Stimulated activated CD8-positive, alpha-beta memory T cell treated with anti-CD3 and anti-CD28 coated beads, Interleukin-2, amount 100 ng/mL, for 1 hour (primary cell): ENCODE measurements at places on chromosomes 7 and 10.
A peak's percentile ranks its signal among the peaks of the same experiment; 100 is the strongest.

DNA sequence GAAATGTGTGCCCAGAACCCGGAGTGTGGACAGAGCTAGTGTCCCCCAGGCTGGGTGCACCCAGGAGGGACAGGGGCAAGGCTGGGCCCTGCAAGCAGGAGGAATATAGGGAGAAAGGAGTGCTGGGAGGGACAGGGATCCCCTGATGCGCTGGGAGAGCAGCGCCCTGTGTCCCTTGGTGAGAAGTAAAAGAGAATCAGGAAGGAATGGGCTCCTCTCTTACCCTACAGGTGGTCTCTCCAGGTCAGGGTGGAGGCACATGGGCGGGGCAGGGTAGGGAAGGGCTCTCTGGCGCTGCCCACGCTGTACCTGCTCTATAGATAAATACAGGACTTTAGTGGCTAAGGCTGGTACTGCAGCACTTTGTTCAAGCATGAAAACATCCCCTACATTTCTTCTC lies 753.8 kb downstream of the GRID1 start:
- no peak for DNase-seq

- DNase-seq = no peak
Measured at GRCh38 chr10:60332371-60332770, 57.3 kb downstream of the ANK3 start.

DNA sequence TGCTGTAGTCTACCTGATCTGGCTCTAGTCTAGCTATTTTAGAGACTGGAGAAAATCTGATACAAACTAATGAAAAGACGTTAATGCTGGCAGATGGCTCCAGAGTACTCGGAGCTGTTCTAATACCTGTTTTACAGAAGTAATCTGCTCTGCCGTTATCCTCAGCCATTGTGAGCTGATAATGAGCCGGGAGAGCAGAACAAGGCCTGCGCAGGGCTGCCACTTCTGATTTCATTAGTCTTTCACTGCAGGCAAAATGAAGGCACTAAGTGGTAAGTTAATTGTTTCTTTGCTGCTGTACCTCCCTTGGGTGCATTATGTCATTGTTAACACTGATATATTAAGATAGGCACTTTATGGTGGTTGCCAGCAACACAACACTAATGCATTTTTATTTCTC lies 456.4 kb upstream of the PFKP start:
- no peak for DNase-seq

GRCh38 chr10:78288663-78289062 lies 255.0 kb downstream of the RPS24 start:
- DNase-seq = no peak

GRCh38 chr10:25768167-25768566 lies 165.9 kb upstream of the MYO3A start:
- no peak for DNase-seq

- no peak for DNase-seq
Measured at GRCh38 chr10:102595293-102595692, 49.0 kb upstream of the TRIM8 start.

- DNase-seq = no peak
Measured at GRCh38 chr10:124688386-124688785, 55.8 kb downstream of the FAM53B start.

DNA sequence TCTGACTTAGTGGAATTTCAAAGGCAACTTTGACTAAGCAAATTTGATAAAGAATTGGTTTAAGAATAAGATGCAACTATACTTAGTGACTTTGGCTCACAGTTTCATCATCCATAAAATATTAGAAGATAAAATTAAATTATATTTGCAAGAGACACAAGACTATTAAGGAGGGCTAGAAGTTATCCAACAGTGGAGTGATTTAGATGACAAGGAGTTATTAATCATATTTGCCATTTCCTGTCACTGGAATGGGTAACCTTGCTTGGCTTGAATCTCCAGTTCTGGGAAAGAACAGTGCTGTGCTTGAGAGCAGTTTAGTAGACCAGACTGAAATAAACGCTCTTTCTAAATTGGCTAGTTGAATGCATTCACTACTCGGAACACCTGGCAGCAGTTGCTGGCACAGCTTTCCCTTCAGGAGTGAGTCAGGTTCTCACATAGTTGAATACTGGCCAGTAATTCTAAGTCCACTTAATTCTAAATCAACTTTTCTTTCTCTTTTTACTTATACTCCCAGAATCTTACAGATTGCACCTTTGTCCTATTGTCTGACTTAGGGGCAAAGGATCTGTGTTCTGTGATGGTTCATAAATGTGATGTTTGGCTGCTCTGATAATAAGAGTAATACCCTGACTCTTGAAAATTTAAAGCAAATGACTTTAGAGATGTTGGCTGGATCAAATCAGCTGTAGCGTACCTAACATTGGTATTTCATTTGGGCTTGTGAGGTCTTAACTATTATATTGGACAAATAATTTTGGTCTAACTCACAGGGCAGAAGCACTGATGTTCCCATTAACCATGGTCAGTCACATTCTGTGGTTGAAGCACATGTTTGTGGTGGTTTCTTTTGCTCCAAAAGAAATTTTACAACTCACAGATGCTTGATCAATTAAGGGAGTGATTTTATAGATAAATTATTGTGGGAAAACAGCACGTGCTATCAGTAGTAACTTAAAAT lies 16.6 kb downstream of the STMP1 start:
- no peak for DNase-seq

DNA sequence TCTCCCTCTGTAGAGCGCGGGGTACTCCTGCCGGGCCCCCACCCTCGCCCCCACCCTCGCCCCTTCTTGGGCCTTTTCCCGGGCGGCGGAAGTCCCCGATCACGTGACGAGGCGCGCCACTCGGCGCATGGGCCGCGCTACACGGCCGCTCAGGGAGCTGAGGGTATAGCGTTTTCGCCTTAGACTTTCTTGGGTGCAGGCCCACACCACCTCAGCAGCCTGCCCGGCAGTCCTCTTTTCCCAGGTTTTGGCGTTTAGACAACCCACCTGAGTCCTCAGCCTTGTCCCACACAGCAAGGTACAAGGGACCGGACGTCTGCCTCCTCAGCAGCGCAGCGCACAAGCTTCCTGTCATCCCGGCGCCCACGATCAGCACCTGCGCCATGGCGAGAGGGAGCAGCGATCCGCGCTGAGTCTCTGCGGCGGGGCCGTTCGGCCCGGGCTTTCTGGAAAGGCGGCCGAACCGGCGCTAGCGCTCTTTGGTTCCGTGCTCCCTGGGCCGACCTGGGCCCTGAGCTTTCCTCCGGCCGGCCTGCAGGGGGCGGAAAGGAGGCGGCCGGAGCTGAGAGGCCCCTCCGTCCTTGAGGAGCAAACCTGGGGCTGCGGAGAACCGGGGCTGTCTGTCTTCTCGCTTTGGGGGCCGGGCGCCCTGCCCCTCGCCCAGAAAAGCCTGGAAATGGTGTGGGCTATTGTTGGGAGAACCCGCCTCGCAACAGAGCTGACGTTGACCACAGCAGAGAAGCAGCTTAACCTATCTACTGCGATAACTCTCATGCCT lies at the start of gene RNLS:
Gene RNLS, minus strand, starts transcription at position 513 of the 778 bp plus-strand sequence.
- DNase-seq = peak; percentile 41

DNA sequence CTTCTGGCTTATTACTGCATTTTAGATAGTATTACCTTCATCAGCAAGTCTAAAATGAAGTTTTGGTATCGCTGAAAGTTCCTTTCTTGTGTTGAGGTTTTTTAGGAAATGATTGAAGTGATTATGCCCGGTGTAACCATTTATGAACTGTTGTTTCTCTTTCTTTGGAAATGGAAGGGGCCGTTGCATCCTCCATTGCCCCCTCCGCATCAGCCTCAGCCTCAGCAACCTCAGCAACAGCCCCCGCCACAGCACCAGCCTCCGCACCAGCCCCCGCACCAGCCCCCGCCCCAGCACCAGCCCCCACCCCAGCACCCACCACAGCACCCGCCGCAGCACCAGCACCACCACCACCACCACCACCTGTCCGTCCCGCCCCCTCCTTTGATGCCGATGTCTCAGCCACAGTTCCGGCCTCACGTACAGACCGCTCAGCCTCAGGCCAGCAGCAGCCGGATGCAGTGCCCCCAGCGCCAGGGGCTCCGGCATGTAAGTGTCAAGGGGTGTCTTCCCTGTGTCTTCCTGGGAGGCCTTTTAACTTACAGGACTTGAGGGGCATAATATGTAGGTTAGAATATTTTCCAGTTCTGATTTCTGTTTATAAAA lies 72.6 kb downstream of the SHH start:
- no peak for DNase-seq

DNA sequence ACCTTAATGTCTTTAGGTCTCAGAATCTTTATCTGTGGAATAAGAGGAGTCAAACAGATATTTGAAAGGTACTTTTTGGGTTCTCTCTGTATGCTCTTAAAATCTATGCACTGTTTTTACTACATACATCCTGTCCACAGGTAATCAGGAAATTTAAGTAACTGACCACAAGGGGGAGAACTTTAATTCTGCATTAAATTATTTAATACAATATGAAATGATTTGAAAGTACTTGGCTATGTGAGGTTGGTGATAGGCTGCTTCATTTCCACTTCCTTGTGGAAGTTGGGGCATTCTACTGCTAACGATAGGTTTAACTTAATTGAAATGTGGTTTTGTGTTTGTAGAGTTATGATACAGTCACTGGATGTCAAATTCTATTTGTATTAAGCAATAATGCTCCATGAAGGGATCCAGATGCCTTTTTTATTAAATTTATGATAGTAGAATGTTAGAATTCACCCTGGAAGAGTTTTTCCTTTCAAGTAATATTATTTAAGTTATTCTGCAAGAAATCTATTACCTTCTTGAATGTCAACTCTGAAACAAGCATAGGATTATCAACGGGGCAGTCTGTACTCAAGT lies 6.0 kb downstream of the TEX47 start:
- no peak for DNase-seq

GRCh38 chr10:110710621-110711020 lies 66.5 kb downstream of the RBM20 start:
- no peak for DNase-seq

DNA sequence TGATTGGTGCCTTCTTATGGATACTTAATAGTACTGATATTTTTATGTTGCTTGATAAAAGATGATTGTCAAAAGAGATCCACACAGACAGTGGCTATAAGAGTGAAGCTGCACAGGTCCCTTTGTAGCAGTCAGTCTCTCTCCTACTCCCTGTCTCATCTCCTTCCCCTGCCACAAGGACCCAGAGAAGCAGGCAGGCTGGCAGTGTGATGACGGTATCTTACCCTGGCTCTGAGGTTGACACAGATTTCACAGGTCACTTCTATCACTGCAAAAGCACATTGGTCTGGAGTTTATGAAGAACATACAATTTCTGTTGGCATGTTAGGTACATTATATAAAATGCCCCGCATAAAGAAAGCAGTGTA lies 64.4 kb upstream of the AHR start:
- peak; percentile 20 for DNase-seq

GRCh38 chr7:2645274-2645868 lies 13.6 kb downstream of the TTYH3 start:
- no peak for DNase-seq

- no peak for DNase-seq
Measured at GRCh38 chr10:92849576-92850090, 1.3 kb downstream of the EXOC6 start.

- DNase-seq = no peak
Measured at GRCh38 chr7:85000735-85001350, 186.0 kb downstream of the SEMA3D start.

DNA sequence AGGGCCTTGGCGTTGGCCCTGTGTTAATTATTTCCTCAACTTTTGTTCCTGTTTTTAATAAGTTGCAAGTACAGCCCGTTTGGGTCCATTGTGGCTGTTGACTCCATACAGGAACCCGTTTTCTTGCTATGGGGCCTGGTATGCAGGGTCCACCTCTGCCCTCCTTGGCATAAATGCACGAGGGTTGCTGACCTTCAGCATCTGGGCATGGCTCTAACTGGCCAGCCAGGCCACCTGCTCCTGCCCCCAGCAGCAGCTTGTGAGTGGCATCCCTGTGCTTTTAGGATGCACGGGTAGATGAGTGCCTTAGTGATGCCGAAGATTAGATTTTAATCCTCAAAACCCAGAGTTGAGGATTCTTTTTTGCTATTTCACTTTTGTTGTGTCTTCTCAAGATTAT lies 123.2 kb downstream of the GLRX3 start:
- no peak for DNase-seq

- no peak for DNase-seq
Measured at GRCh38 chr10:108454793-108455192, 1290.3 kb upstream of the SORCS1 start.

DNA sequence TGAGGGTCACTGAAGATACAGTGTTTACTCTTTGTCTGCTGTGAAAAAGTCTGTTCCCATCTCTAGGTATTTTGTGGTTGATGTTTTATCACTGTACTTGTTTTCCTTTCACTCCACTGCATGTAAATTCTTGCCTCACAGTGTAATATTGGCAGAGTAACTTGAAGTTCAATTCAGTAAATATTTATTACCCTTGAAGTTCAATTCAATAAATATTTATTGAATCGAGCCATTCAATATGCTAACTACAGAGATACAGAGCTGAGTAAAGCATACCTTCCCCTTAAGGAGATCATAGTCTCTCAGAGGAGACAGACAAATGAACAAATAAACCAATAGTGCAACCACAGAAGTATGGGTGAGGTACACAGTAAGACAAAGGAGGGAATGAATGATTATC lies 9.2 kb downstream of the NUDT13 start:
- no peak for DNase-seq
